Sigmoid colon (tissue), 7 donors: ENCODE measurements at places on chromosomes 2 and 18. TPM values are rescaled to one million over a fixed set of nuclear protein-coding genes. Genes with fewer than 3 reads are reported as not detected.
A peak's percentile ranks its signal among the peaks of the same experiment; 100 is the strongest.

- DNase-seq = no peak
Observed at GRCh38 chr2:220835583-220835982, 736.5 kb downstream of the EPHA4 start.

Gene GULP1
- polyA plus RNA-seq = 10.8 TPM

- no peak for DNase-seq
Observed at GRCh38 chr2:167832868-167833287, 414.5 kb downstream of the STK39 start.

Gene HOXD1
- polyA plus RNA-seq = 4.2 TPM

- no peak for DNase-seq
Observed at GRCh38 chr2:185806783-185807182, 68.2 kb downstream of the FSIP2 start.

Gene CPLX4
- not detected for polyA plus RNA-seq

GRCh38 chr2:161163440-161163839 lies 3.2 kb downstream of the TANK start:
- DNase-seq = no peak

DNA sequence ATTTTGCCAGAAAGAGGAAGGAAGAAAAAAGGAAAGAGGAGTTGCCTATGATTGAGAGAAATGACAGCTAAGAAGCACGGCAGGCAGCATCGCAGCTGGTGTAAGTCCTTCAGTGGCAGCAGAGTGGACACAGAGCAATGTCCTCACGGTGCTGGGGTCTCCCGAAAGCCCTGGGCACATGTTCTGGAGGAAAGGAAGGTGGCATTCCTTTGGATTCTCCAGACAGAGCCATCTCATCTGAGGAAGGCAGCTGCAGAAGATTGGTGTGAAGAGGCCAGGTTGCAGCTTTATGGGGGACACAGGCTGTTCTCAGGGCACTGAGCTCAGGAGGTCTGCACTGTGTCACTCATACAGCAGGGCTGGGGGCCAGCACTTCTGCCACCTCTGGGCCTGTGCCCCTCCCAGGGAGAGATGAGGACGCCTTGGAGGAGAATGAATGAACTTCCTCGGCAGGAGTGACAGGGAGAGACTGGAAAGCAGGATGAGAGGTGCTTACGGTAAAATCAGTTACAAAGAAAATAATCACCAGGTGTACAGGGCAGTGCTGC lies 252.0 kb upstream of the MYT1L start:
- no peak for DNase-seq

Gene GPR39
- 2.4 TPM for polyA plus RNA-seq

Gene MATN3
- 0.32 TPM for polyA plus RNA-seq

GRCh38 chr18:57806201-57806977 lies 3.3 kb upstream of the ATP8B1 start:
- no peak for DNase-seq

DNA sequence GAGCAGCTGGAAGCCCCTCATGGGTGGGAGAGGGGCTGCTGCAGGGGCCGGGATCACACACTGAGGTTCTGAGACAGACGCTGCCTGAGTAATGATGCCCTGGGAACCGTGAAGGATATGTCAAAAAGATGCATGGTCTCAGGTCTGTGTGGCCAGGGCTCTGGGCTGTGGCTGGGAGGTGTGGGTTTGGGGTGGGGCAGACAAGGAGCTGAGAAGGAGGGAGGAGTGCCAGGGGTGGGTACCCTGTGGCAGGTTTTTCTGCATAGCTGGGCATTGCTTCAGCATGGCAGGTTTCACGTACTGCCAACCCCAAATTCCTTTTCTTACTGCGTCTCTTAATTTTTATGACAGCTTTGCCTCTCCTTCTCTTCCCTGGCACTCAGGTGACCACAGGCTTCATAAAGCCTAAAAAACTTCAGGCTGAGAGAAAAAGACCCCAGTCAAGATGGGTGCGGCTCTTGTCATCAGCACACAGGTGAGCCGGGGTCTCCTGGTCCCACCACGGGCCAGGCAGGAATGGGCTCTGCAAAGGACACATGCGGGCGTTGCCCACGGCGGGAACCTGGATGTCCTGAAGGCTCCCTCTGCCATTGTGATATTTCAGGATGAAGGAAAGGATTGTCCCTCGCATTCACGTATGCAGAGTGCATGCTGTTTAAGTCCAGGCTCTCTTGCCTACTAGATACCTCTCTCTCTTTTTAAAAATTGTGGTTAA lies 18.0 kb downstream of the MALL start:
- no peak for DNase-seq

- DNase-seq = no peak
Observed at GRCh38 chr18:49970319-49970718, 157.0 kb upstream of the ACAA2 start.

Gene FZD7
- 0.23 TPM for polyA plus RNA-seq

Gene APOB
- under 0.01 TPM for polyA plus RNA-seq

Gene ACMSD
- not detected for polyA plus RNA-seq

DNA sequence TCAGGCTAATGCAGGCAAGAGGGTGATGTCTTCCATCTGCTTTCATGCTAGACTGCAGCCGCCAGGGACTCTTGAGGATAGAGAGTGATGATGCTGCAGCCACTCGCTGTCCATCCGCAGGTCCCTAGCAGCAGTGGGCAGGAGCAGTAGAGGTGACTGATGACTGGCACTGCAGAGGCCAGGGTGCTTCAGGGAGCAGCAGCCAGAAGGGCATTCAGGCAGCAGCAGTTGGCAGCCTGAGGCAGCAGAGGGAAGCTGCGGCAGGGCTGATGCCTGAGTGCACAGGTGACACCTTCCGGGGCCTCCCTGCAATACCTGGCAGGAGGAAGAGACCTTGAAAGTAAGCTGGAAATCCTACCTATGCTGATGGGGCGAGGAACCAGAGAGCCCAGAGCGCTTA lies 214.2 kb downstream of the ICOS start:
- no peak for DNase-seq

Gene ATP8B1
- polyA plus RNA-seq = 24.0 TPM

- DNase-seq = no peak
Observed at GRCh38 chr2:86807468-86808275, 17.0 kb upstream of the CD8A start.

GRCh38 chr2:48558456-48558855 lies 28.5 kb downstream of the STON1 start:
- no peak for DNase-seq

Gene TMEM17
- polyA plus RNA-seq = not detected

Gene SCG2
- 1.8 TPM for polyA plus RNA-seq

- peak; percentile 50 for DNase-seq
Observed at GRCh38 chr2:240795454-240795853, 24.6 kb downstream of the KIF1A start.

DNA sequence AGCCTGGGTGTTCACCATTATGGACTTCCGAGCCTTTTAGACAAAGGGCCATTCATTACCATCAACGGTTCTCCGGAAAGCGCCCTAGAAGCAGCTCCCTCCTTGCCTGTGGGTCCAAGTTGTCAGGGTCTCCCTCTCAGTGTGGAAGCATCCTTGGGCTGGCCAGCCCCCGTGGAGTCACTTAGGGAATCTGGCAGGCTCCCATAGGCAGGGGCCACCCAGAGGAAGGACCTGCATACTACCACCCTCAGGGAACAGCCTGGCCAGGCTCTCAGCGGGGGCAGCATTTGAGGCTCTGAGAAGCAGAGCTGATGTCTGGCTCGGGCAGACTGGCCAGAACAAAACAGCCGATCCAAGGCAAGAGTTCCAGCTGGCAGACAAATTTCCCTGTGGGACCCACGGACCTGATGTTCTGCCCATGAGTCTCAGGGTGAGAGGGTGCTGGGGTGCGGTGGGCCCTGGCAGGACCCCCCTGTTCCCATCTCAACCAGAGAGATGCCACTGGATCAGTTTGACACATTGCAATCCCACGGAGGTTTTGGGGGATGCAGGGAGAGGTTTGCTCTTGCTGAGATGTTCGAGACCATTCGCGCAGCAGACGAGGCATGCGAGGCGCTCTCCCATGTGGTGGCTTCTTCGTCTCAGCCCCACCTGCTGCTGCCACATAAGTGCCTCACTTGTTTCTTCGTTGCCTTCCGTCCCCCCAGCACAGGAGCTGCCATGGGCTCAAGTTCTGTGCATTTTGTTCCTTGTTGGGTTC lies 56.9 kb downstream of the ACKR3 start:
- peak; percentile 55 for DNase-seq

DNA sequence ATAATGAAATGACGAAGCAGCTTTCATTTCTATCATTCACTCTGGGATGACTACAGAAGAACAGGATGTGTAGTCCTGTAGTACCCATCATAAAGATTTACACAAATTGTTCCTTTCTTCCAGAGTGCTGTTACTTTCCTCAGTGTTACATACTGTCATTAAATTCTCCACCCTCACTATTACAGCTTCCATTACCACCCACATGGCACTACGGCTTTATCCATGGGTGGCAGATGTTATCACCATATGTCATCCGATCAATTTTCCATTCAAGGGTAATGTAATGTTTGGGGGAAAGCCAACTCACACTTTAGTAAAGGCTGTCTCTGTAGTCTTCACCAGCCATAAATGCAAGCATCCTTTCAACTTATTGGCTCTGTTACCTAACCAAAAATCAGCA lies 7.1 kb upstream of the CSRNP3 start:
- DNase-seq = no peak

GRCh38 chr2:74645344-74645743 lies 2.8 kb downstream of the M1AP start:
- DNase-seq = no peak

- DNase-seq = no peak
Observed at GRCh38 chr18:71998547-71999097, 545.5 kb downstream of the CBLN2 start.

DNA sequence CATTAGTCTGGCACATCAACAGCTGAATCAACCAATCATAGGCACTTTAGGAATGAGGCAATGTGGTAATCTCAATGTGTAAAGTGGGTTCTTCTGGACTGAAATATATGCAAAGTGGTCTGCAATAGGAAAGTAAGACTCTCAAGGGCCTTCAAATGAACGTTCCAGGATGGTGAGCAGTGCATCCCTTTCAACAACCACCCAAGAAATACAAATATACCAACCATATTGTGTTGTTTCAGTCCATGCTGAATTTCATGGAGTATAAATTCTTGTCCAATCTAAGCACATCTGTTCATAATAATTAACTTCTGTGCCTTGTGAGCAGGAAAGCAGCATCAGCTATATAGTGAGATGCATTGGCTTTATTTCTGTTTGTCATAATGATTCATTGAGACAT lies 556.2 kb downstream of the THSD7B start:
- no peak for DNase-seq

DNA sequence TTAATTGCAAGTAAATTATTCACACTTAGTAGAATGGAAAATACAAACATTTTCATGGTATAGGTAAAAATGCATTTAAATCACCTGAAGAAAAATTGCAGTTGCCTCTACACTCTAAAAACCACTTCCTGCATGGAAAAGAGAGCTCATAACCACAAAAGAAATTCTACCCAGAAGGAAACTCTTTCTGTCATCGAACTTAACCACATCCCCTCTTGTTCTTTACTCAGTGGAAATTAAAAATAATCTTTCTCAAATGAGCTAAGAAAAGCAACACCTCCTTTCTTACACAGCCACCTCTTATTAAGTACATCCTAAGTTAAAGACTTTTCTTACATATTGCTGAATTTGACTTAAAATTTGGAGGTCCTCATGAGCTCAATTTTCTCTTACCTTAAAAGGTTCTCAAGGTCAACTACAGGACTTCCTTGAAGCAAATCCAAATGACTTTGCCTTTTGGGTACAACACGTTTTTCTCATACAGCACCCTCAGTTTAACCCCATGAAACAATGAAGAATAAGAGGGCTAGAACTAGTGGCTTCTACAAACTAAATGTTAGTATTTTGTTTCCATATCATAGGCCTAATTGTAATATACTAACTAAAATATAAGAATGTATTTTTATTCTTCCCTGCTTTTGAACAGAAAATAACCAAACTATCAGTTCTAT lies 109.1 kb upstream of the CRIM1 start:
- DNase-seq = no peak

- no peak for DNase-seq
Observed at GRCh38 chr18:32072321-32072720, 19.4 kb upstream of the RNF138 start.
